ENCODE measurements at places on chromosomes 11 and 22.

- no peak for DNase-seq
These were observed 30.7 kb upstream of the RBX1 start for GRCh38 chr22:40920526-40920925.

- DNase-seq, result peak; percentile 30
These were observed 1.5 kb downstream of the MS4A8 start for GRCh38 chr11:60700689-60701468.

GRCh38 chr11:114091516-114092397, 32.2 kb downstream of the ZBTB16 start:
- no peak for DNase-seq

DNA sequence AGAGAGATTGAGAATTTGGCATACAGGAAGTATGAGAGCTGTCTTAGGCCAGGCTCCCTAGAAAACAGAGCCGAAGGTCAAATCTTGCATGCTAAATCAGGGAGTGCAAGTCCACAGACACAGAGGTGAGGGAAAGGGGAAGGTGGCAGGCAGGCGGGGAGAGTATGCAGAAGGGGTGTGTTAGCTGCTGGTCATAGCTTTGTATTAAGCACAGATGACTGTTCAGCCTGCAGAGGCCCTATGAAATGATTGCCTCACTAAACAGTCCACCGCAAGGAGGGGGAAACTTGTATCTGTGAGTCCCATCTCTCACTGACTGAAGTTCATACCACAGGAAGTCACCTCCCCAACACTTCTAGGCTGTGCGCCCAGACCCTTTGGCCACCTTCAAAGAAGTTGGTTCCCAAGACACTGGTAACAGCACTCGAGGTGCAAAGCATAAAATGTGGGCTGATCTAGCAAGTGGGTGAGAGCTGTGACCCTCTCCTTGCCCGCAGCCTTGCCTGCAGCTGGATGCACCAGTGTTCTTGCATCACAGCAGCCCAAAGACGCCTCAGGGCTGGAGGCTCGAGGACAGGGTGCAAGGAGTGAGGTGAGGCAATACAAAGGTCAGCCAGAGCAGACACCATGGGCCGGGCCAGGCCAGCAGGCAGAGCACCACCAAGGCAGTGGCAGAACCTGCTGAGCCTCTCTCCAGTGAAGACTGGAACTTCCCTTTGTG, 115.3 kb upstream of the TBCEL start:
- no peak for DNase-seq

GRCh38 chr22:30279046-30279788, 10.1 kb downstream of the CASTOR1 start:
- no peak for DNase-seq

DNA sequence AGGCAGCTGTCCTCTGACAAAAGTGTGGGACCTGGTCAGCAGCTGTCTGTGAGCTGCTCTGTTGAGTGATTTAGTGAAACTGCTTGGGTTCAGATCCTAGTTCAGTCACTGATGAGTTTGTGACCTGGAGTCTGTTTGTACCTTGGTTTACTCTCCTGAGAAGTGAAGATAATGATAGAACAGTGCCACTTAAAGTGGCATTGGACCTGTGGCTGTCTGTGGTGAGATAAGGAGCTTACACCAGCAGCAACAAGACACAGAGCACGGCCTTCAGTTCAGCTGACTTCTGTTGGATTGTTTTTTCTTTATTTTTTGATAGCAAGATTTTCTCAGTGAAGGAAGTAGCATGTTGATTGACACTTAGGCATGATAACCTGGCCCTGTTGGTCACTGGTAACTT, 46.2 kb upstream of the CTTN start:
- DNase-seq, result no peak

DNA sequence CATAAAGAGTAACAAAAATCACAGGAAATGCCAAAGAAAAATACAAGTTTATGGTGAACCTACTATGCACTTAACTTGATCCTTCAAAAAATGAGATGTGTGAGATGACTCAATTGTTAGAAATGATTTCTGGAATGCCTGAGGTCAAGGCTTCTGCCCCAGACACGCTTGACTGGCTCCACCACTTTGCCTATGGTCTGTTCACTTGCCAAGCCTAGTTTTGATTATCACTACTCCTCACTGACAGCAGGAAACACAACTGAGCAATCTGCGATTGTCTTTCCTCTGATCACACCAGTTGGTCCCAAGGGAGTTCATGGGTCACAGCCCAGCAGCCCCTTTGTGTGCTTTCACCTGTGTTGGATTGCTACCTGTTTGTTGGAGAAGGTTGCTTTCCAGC, 20.6 kb upstream of the PRDM10 start:
- no peak for DNase-seq

- DNase-seq, result no peak
These were observed 16.6 kb downstream of the PIH1D2 start for GRCh38 chr11:112057170-112057569.

- no peak for DNase-seq
These were observed 104.2 kb downstream of the NAV2 start for GRCh38 chr11:19816817-19817216.

GRCh38 chr22:49087198-49087597, 740.5 kb downstream of the BRD1 start:
- peak; percentile 23 for DNase-seq

- no peak for DNase-seq
These were observed 7.8 kb downstream of the HPS5 start for GRCh38 chr11:18313965-18314763.

- no peak for DNase-seq
These were observed 1206.6 kb upstream of the RAG2 start for GRCh38 chr11:37804666-37805065.

DNA sequence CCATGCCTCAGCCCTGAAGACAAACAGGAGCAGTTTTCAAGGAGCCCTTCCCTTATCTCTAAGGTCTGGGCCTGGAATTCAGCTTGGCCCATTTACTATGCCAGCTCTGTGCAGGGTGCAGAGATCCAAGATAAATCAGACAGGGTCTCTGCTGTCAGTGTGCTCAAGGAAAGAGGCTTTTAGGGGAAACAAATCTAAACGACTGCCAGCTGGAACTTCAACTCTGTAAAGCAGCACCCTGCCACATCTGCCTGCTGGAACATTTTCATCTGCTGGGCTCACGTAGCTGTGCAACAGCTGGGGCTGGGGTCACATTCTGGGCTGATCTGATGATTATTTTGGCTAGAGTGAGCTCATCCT, 19.8 kb upstream of the EHF start:
- no peak for DNase-seq

GRCh38 chr11:88508418-88508758, 170.9 kb upstream of the CTSC start:
- no peak for DNase-seq
